ENCODE measurements at places on chromosomes 3 and 15. TPM values are rescaled to one million over a fixed set of nuclear protein-coding genes. Genes with fewer than 3 reads are reported as not detected.

DNA sequence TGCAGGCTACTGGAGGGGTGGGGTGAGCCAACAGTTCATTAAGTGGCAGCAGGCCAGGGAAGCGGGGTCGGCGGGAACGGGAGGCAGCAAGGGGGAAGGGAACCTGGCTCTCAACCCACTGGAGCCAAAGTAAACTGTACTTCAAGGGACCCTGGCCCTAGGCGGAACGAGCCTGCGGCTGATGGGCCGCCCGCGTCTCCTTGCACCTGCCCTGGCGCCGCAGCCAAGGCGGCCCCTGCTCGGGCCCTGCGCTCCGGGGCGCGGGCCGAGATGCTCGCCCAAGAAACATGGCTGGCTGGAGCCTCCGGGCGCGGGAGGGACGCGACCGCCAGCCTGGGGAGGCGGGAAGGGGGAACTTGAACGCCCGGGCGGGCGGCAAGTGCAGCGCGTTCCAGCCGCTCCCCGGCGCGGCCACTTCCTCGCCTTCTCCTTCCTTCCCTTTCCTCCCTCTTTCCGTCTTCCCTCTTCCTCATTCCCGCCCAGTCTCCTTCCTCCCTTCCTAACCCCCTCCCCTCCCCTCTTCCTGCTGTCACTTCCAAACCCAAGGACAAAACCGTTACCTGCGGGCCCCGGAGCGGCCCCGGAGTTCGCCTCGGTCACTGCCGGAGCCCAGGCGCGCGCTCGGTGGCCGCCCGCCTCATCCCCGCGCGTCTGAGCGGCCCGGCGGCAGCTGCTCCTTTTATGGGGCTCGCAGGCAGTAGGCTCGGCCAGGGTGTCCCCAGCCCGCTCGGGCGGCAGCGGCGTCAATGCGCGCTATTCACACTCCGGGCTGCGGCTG is 489.7 kb downstream of the MAGI1 start:
- no peak for DNase-seq

GRCh38 chr15:54836052-54836795 is 360.5 kb downstream of the RSL24D1 start:
- no peak for DNase-seq

DNA sequence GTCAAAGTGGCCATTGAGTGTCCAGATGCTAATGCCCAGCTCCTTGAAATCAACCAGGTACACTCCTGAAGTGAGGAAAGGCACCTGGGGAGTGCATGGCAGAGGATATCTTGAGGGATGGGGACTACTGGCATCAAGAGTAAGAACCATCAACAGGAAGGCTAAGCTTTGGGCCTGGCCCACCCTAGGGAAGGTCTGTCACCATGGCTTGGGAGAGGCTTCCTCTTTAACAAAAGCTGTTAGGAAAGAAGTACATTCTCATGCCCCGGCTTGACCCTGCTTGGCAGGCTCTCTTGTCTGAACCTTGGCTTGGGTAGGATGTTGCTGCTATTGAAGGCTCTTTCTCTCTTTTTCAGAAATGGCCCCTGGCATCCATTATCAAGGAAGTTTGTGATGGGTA is 43.7 kb upstream of the TUBGCP5 start:
- DNase-seq, result no peak

DNA sequence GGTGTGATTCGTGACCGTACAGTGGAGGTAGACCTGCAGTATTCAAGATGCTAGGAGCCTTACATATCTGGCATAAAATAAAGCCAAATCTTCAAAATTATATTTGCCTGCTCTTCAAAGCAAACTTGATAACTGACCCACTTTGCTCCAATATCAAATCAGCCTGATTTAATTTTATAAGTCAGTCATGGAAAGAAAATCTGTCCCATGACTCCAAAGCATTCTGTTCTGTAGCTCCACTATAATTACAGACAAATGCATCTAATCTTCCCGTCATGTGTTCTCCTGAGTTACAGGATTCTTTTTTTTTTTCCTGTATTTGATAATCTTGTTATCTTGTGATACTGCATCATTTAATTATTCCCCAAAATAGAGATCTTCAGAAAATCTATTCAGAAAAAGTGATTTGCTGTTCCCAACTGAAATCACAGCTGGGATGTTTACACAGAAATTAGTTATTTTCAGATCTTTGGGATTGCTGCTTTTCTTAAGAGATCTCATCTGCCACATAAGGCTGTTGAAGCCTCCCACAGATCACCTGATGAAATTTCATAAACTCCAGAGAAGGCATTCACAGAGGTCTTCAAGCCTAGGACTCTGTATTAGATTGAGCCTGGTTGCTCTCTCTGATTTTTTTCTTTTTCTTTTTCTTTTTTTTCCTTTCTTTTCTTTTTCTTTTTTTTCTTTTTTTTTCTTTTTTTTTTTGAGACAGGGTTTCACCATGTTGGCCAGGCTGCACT is 27.2 kb downstream of the TIMP4 start:
- no peak for DNase-seq

DNA sequence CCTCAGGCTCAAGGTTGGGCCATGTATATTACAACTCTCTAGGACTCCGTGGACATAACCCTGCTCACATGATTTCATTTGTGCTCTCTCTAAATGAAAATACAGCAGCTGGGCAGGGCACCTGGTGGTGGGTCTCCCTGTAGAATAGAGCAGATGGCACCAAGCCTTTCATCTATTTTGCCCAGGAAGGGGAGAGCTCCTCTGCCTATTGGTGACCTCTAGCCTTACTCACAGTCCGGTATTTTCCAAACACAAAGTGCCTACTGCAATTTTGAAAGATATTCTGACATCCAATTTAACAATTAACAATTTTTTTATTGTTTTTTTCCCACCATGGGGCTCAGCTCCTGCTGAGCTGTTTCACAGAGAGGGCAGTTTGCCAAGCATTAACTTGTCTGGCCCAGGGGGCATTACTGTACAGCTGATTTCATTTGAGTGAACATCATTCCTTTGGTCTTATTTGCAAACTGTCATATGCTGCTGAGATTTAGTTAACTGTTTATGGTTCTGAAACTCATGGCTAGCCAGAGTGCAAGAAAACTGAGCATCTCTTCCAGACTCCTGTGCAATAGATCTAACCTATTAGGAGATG is 474.0 kb downstream of the EPHB1 start:
- DNase-seq, result no peak

- no peak for DNase-seq
Measured at GRCh38 chr3:4945324-4945723, 33.9 kb upstream of the BHLHE40 start.

DNA sequence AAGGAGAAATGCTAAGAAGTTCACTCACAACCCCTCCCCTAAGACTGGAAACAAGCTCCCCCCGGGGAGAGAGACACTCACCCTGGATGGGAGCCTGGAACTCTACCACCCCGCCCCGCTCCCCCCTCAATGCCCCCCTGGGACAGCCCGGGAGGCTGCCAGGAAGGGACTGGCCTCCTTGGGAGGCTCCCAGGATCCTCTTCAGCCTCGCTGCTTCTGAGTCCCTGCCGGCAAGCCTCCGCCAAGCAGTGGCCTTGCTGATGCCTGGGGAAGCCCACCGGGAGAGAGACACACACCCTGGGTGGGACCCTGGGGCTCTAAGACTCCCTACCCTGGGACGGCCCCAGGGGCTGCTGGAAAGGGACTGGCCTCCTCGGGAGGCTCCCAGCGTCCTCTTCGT is 33.4 kb downstream of the CPEB1 start:
- DNase-seq, result no peak

DNA sequence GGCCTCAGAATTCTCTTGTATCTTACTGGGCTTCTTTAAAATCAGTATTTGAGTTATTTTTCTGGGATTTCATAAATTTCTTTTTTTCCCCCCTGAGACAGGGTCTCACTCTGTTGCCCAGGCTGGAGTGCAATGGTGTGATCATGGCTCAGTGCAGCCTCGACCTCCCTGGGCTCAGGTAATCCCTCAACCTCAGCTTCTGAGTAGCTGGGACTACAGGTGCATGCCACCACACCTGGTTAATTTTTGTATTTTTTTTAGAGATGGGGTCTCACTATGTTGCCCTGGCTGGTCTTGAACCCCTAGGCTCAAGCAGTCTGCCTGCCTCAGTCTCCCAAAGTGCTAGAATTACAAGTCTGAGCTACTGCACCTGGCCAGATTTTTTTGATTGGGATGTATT is 43.5 kb downstream of the NCK1 start:
- DNase-seq, result no peak

DNA sequence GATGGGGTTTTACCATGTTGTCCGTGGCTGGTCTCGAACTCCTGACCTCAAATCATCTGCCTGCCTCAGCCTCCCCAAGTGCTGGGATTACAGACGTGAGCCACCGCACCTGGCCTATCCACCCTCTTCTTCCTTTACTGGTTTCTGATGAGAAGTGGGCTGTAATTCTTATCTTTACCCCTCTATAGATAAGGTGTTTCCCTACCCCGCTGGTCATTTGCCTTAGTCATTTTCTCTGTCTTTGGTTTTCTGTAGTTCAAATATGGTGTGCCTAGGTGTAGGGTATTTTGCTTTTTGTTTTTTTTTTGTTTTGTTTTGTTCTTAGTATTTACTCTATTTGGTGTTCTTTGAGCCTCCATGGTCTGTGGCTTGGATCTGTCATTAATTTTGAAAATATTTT is 41.3 kb downstream of the APBA2 start:
- no peak for DNase-seq

DNA sequence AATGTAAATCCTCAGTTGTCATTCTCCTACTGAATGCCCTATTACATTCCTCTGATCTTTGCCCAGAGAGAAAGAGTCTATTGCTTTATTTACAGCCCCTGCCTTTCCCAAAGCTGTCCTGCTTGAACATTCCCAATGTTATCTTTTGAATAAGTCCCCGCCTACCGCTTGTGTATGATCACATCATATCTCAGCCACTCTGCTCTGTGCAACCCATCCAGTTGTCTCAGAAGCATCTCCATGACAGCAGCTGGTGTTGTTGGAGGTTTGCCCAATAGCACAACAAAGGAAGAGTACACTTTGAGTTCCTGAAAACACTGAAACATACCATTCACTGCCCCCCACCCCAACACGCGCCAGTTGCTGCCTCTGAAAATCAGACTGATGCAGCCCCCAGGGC is 22.0 kb upstream of the FAM3D start:
- no peak for DNase-seq

DNA sequence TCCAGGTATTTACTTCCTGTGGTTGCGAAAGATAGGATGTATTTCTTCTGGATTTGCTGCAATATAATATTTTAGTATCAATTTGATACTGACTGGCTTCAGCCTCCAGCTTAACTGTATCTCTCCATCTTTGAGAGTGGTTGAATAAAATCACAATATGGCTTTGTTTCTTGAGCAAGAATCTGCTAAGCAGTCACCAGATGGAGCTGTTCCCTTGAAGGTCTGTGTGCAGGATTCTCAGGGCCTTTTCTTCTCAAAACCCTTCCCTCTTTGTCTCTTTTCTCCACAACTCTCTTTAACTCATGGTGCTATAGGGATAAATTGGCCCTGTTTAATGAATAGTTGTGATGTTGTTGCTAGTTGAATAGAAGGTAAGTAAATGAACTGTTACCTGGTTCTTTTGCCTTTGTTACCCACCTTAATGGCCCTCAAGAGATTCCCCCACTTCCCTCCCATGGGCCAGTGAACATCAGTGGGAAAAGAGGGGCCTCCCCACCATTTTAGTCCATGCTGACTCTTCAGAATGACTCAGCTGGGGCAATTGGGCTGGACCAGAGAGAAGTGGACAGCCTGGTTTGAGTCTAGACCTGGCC is 34.8 kb upstream of the RAB6B start:
- peak; percentile 29 for DNase-seq

GRCh38 chr15:40053079-40053830 is 14.3 kb upstream of the SRP14 start:
- DNase-seq, result peak; percentile 13

GRCh38 chr3:57683286-57683685 is 9.6 kb downstream of the DENND6A start:
- no peak for DNase-seq

GRCh38 chr3:141089339-141090152 is 38.4 kb downstream of the SPSB4 start:
- DNase-seq, result no peak

GRCh38 chr15:98875309-98875708 is 132.3 kb downstream of the PGPEP1L start:
- DNase-seq, result no peak

GRCh38 chr3:189631409-189631808 is 220 bp downstream of the TP63 start:
- no peak for DNase-seq

DNA sequence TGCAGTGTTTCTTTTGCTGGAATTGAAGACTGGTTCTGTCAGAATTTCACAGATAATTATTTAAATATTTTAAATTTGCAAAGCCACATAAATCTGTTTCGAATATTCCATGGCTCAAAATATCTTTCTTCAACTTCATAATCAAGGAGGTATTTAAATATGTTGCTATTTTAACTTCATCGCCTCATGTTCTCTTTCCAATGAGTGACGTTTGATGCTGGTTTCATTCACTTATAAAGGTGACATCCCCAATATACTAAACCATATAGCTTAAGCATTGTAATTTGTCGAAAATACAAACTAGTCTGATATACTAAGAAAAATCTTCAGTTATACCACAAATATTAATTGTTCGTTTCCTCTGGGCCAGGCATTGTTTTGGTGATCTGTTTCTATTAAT is 22.5 kb downstream of the MBNL1 start:
- DNase-seq, result no peak

DNA sequence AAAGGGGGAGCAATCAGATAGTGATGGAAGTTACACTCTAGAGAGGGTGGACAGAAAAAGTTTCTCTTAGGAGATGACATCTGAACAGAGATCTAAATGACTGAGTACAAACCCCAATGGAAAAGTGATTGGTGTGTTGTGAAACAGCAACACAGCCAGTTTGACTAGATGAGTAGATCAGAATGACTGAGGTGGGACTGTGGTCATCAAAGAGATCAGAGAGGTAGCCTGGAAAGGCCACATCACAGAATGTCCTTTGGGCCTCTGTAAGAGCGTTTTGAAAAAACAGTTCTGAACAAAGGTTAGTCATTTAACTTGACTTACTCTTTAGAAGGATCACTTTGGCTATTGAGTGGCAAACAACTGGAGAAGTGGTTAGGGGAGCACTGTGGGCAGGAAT is 10.6 kb downstream of the LRRC58 start:
- DNase-seq, result no peak

DNA sequence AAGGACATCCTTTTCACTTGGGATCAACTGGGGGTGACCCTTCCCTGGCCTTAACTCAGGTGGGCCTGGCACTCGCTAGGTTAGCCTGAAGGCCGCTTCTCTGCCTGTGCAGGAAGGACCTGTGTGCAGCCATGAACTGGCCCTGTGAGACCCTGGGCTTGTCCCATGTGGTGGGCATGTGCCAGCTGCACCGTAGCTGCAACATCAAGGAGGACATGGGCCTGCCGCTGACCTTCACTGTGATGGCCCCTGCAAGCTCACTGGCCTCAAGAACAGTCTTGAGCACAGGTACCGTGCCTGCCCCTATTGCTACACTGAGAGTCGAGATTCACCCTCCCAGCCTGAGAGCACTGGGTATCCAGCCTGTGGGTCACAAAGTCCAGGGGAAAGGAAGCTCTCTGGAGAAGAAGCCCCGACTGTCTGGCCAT is 43.0 kb downstream of the SAXO2 start:
- no peak for DNase-seq

PLA2G4D gene
- total RNA-seq, result 0.14 TPM

KBTBD8 gene
- 1.6 TPM for total RNA-seq

XYLB gene
- total RNA-seq, result 10.2 TPM

NANOGP8 gene
- total RNA-seq, result not detected

FANCD2OS gene
- total RNA-seq, result not detected

SUCNR1 gene
- total RNA-seq, result 3.4 TPM

Data from adrenal gland (tissue), 19 donors.